Spleen (tissue), 13 donors: ENCODE measurements at places on chromosomes 13 and 19. TPM values are rescaled to one million over a fixed set of nuclear protein-coding genes. Genes with fewer than 3 reads are reported as not detected.

DNA sequence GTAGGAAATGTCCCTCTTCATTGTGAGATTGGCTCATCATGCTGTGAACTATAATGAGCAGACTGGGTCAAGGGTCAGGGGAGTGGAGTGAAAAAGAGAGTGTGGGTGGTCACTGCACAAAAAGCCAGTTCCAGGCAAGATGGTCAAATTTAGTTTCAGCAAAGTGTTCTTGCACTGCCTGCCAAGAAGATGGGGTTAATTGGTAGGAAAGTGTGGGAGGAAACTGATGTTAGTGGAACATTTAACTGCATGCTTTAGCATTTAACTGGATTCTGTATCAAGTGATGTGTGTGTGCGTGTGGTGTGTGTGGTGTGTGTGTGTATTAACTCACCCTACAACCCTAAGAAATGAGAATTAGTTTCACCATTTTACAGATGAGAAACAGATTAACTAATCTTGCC lies 131.6 kb downstream of the COG6 start:
- H3K36me3 ChIP-seq, result no peaks in the 10 kb centered on the region
- DNase-seq, result no peak
- H3K4me1 ChIP-seq, result peaks cover 3% of the 10 kb centered on the region
- H3K27me3 ChIP-seq, result no peaks in the 10 kb centered on the region
- no peak overlapping the region for H3K27ac ChIP-seq
- no peak overlapping the region for H3K4me3 ChIP-seq

DNA sequence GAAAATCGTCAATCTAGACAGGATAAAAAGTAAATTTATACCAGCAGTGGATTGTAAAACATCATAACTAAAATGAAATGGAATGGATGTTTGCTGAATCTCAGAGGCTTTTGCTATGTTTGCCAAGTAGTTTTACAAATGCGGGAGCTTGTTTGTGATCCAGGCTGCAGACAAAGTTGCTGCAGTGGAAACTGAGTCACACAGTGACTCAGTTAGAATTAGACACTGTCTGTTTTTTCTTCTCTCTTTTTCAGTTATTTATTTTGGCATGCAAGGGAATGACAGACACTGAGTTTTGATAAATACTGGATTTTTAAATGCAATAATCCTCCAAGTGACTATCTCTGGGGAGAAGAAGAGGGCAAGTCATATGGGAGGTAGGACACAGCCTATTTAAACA lies 4.6 kb upstream of the PNMA8A start:
- H3K27me3 ChIP-seq, result peaks cover 6% of the 10 kb centered on the region
- H3K36me3 ChIP-seq, result no peaks in the 10 kb centered on the region
- DNase-seq, result no peak
- no peak overlapping the region for H3K4me3 ChIP-seq
- peaks cover 10% of the 10 kb centered on the region for H3K4me1 ChIP-seq
- H3K27ac ChIP-seq, result no peak overlapping the region

DNA sequence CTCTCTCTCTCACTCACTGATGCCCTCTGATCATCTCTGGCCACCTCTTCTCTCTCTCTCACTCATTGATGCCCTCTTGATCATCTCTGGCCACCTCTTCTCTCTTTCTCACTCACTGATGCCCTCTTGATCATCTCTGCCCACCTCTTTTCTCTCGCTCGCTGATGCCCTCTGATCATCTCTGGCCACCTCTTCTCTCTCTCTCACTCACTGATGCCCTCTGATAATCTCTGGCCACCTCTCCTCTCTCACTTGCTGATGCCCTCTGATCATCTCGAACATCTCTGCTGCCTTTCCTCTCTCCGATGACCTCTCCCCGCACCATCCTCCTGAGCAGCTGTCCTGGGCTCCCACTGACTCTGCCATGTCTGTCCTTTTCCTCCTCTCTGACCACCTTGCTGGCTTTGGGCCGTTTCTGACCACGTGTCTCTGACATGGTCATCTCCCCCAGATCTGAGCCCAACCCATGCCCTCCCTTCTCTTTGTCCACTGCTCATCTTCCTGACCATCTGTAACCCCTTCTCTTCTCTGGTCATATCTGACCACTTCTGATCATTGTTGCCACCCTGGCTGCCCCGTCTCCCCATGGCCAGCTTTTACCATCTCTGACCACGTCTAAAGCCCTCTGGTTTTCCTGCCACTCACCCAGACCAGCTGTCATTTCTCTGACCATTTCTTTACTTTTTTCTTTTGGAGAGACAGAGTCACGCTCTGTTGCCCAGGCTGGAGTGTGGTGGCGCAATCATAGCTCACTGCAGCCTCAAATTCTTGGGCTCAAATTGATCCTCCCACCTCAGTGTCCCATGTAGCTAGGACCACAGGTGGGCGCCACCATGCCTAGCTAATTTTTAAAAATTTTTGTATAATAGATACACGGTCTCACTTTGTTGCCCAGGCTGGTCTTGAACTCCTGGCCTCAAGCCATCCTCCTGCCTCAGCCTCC lies 2.4 kb downstream of the LRFN3 start:
- peaks cover 9% of the 10 kb centered on the region for H3K4me1 ChIP-seq
- peak overlapping the region; percentile 66 for H3K4me3 ChIP-seq
- DNase-seq, result no peak

GRCh38 chr13:46126552-46127357 lies 21.9 kb upstream of the CPB2 start:
- H3K4me1 ChIP-seq, result peaks cover 27% of the 10 kb centered on the region
- H3K4me3 ChIP-seq, result no peak overlapping the region
- H3K27me3 ChIP-seq, result no peaks in the 10 kb centered on the region
- H3K27ac ChIP-seq, result peak overlapping the region; percentile 67
- DNase-seq, result peak; percentile 85
- H3K36me3 ChIP-seq, result peaks cover 58% of the 10 kb centered on the region

- peak overlapping the region; percentile 61 for H3K4me3 ChIP-seq
- peaks cover 61% of the 10 kb centered on the region for H3K4me1 ChIP-seq
- no peaks in the 10 kb centered on the region for H3K27me3 ChIP-seq
Observed at GRCh38 chr19:38850436-38850975, 720 bp upstream of the HNRNPL start.

- H3K4me3 ChIP-seq, result no peak overlapping the region
- H3K4me1 ChIP-seq, result peaks cover 7% of the 10 kb centered on the region
- no peak for DNase-seq
- peak overlapping the region; percentile 25 for H3K27ac ChIP-seq
- H3K36me3 ChIP-seq, result no peaks in the 10 kb centered on the region
Observed at GRCh38 chr13:27403203-27403678, 21.2 kb upstream of the GTF3A start.

DNA sequence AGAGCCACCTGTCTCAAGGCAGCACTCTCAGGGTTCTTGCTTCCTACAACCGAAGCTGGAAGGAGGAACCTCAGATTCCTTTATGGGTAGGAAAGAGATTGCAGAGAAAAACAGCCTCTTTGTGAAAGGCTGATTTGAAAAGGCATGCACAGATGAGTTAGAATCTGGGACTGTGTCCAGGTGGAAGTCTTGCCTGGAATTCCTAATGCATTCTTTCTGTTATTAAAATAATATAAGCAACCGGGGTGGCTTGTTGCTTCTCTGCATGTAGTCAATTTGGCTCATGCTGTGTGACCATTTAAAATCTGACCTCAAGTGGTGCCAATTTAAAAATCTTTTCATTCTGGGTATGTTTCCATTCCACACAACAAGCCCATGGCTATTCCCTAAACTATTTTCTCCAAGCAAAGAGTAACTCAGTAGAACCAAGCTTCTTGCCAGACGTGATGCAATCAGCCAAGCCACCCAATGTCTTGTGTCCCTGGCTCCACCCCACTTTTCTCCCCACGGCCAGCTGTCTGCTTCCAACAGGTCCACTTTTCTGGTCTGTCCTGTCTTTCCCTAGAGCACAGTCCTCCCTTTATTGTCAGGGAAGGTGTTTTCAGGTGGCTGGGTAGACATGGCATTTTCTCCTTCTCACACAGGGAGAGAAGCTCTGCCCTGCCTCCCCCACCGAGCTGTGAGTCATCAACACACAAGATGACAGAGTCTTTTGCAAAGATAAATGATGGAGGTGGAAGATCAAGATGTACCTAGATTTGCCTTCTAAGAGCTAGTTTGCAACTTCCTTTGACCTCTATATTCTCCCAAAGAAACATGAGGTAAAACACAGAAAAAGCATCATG lies 394.3 kb downstream of the FOXO1 start:
- no peaks in the 10 kb centered on the region for H3K27me3 ChIP-seq
- no peak overlapping the region for H3K4me3 ChIP-seq
- peak overlapping the region; percentile 69 for H3K27ac ChIP-seq
- peaks cover 16% of the 10 kb centered on the region for H3K4me1 ChIP-seq
- DNase-seq, result no peak

- H3K27me3 ChIP-seq, result no peaks in the 10 kb centered on the region
- no peak overlapping the region for H3K4me3 ChIP-seq
- no peaks in the 10 kb centered on the region for H3K4me1 ChIP-seq
- no peak for DNase-seq
Observed at GRCh38 chr19:43300876-43301765, 31.8 kb upstream of the PSG9 start.

DNA sequence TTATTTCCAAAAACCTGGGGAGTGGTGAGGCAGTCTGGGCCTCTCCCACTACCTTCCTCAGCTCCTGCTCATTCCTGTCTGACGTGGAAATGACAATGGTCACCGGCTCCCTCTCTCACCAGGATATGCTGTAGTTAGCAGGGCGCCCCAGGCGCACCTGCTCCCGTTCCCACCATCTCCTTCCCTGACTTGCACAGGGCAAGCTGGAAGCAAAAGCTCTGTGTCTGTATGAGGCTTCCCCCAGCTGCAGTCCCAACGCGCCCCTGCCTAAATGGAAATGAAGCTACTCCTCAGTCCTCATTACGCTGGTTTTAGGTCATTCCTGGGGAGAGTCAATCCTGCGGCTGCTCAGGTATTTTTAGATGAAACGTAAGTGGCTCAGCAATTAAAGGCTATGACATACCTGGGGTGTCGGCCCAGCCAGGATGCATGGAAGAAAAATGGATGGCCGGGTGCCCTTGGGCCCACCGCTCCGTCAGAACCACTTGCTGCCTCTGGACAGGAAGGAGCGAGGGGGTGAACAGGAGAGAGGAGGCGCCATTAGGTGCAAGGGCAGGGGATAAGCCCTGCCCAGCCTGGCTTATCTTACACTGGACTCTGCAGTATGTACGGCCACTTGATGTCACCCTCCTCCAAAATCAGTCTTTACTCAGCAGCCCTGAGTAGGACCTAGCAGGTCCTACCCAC lies 32.4 kb downstream of the DHRS12 start:
- H3K36me3 ChIP-seq, result no peaks in the 10 kb centered on the region
- no peak overlapping the region for H3K4me3 ChIP-seq
- DNase-seq, result no peak
- peaks cover 24% of the 10 kb centered on the region for H3K4me1 ChIP-seq
- no peaks in the 10 kb centered on the region for H3K27me3 ChIP-seq

- no peak for DNase-seq
- peaks cover 30% of the 10 kb centered on the region for H3K36me3 ChIP-seq
- no peak overlapping the region for H3K4me3 ChIP-seq
Observed at GRCh38 chr13:20810808-20811207, 37.0 kb upstream of the EEF1AKMT1 start.

DNA sequence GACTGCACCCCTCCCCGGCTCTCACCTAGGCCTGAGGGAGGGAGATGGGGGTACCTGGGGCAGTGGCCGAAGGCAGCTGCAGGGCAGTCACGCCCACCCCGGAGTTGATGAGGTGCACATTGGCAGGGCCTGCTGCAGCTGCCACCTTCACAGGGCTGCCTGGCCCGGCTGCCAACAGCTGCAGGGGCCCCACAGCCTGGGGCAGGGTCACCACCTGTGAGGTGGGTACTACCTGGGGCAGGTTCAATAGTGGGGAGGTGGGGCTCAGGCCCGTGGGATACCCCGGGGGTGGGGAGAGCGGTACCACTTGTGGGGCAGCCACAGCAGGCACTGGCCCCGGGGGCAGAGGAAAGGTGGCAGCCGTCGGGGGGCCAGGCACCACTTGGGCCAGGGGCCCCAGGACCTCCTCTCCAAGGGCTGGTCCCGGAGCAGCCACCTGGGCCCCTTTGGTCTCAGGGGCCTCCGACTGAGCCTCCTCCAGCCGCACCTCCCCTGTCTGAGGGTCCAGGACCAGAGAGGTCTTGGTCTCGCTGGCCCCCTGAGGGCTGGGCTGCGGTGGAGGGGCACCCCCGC lies 2.7 kb downstream of the SIX5 start:
- peaks cover 46% of the 10 kb centered on the region for H3K27me3 ChIP-seq
- no peak for DNase-seq
- peak overlapping the region; percentile 87 for H3K27ac ChIP-seq
- H3K4me3 ChIP-seq, result no peak overlapping the region
- H3K36me3 ChIP-seq, result no peaks in the 10 kb centered on the region
- H3K4me1 ChIP-seq, result peaks cover 71% of the 10 kb centered on the region

GRCh38 chr13:113589961-113590339 lies 5.4 kb downstream of the TFDP1 start:
- no peaks in the 10 kb centered on the region for H3K27me3 ChIP-seq
- H3K4me1 ChIP-seq, result peaks cover 39% of the 10 kb centered on the region
- no peak overlapping the region for H3K4me3 ChIP-seq
- no peak overlapping the region for H3K27ac ChIP-seq
- H3K36me3 ChIP-seq, result peaks cover 76% of the 10 kb centered on the region

GRCh38 chr19:10551698-10552301 lies 8.1 kb downstream of the ATG4D start:
- no peak for DNase-seq
- no peaks in the 10 kb centered on the region for H3K36me3 ChIP-seq
- H3K4me1 ChIP-seq, result peaks cover 80% of the 10 kb centered on the region
- H3K27ac ChIP-seq, result peak overlapping the region; percentile 79

DNA sequence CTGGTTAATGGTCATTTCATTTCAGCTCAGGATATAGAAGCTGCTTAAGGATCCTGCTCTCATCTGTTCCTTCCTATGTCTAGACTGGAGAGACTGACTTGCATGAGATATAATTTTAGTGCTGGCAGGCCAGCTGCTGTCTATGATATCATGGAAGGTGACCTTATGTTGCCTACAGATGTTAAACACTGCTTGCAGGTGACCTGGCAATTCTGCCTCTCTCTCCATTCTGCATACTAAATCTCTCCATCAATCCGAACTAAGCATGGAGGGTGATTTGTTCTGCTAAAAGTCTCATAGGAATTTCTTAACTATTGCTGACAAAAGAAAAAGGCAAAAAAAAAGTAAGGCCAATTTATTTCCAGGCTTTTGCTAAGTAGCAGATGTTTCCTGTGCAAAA lies 81.0 kb downstream of the CCNA1 start:
- no peak overlapping the region for H3K27ac ChIP-seq
- H3K27me3 ChIP-seq, result no peaks in the 10 kb centered on the region
- no peak overlapping the region for H3K4me3 ChIP-seq
- H3K4me1 ChIP-seq, result no peaks in the 10 kb centered on the region
- DNase-seq, result no peak

- no peak for DNase-seq
- H3K4me3 ChIP-seq, result no peak overlapping the region
- no peaks in the 10 kb centered on the region for H3K4me1 ChIP-seq
- no peaks in the 10 kb centered on the region for H3K36me3 ChIP-seq
- H3K27me3 ChIP-seq, result no peaks in the 10 kb centered on the region
Observed at GRCh38 chr13:112668924-112669323, 20.9 kb upstream of the ATP11A start.

Gene LMTK3
- 0.69 TPM for total RNA-seq

Gene PLK5
- total RNA-seq, result not detected

Gene PLIN5
- 2.4 TPM for total RNA-seq

Gene SELENOV
- total RNA-seq, result not detected

Gene NECTIN2
- 98.5 TPM for total RNA-seq

Gene SYNGR4
- total RNA-seq, result not detected

Gene EEF1AKMT1
- total RNA-seq, result 5.2 TPM

Gene CYP4F2
- not detected for total RNA-seq
